Head of caudate nucleus (tissue), 42 donors: ENCODE measurements at places on chromosomes 6 and 20.

GRCh38 chr6:41460742-41461336 lies 85.3 kb upstream of the FOXP4 start:
- no peak for DNase-seq

DNA sequence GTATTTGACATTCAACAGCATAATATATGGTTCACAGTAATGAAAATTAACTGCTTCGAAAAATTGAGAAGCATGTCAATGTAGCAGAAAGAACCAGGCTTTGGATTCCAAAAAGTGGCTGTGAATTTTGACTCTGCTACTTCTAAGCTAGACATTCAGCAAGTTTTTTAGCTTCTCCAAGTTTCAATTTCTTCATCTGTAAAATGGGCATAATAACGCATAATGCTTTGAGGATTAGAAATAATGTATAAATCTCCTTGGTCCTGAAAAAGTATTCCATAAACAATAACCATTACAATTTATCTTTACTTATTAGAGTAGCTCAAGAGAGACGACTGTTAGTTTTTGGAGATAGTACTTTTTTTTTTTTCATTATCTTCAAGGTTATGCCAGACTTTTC lies 7.7 kb downstream of the BLTP3A start:
- no peak for DNase-seq

GRCh38 chr6:24957199-24957598 lies 21.4 kb upstream of the RIPOR2 start:
- DNase-seq: no peak

DNA sequence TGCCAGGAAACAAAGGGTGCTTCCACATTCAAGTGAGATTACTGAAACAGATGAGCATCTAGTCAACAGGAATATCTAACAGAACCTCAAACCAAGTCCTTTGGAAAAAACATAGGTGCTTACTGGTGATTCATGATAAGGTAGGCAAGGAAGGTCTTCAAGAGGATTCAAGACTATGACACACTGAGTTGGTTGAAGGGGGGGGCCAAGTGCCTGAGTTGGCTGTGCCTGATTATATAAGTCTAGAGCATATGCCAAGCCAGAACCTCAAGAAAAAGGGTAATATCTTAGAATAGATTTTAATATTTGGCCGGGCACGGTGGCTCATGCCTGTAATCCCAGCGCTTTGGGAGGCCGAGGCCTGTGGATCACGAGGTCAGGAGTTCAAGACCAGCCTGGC lies 63.7 kb downstream of the LYRM4 start:
- peak; percentile 31 for DNase-seq

DNA sequence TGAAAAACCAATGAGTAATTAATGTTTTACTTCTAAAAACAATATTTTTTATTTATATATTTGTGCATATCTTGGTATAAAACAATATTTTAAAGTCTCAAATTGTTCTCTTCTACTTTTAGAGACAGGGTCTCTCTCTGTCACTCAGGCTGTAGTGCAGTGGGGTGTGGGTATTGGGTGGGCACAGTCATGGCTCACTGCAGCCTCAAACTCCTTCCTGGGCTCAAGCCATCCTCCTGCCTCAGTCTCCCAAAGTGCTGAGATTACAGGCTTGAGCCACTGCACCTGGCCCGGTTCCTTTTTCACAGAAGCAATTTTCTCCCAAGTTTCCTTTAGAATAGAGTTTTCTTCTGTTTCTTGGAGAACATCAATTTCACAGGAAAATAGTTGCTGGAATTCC lies 102.8 kb downstream of the TMEM242 start:
- DNase-seq: peak; percentile 11

- no peak for DNase-seq
Measured at GRCh38 chr6:106380407-106380806, 19.9 kb downstream of the CRYBG1 start.

DNA sequence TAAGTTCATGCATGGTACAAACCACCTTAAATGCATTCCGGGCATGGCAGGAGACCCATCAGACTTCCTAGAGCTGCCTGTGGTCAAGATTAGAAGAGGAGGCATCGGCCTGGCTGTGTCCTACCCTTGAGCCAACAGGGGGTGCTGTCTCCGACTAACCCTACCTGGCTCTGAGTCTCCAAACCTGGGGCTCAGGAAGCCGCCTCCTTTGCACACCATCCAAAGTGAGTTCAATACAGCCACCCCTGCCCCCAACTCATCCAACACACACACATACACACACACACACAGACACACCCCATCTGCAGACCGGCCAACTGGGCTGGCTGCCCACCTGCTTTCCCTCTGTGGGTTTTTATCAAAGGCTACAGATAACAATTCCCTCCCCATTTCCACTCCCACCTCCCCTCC lies 77.0 kb downstream of the JPH2 start:
- no peak for DNase-seq
